HFFc6 (cell line): ENCODE measurements at places on chromosomes 7 and 10. TPM values are rescaled to one million over a fixed set of nuclear protein-coding genes. Genes with fewer than 3 reads are reported as not detected.

The TMEM184A gene
- 1.1 to 2.8 TPM (median 2.6 TPM) in 3 replicates for total RNA-seq

The PCLO gene
- total RNA-seq: 0.92 to 1.8 TPM (median 1.0 TPM) in 3 replicates

The DDC gene
- total RNA-seq: not detected in 3 replicates

The CACUL1 gene
- 30.5 to 33.0 TPM (median 32.3 TPM) in 3 replicates for total RNA-seq

The PLXDC2 gene
- 0.40 to 2.8 TPM (median 1.5 TPM) in 3 replicates for total RNA-seq
